ENCODE measurements at places on chromosomes 7 and 10.

DNA sequence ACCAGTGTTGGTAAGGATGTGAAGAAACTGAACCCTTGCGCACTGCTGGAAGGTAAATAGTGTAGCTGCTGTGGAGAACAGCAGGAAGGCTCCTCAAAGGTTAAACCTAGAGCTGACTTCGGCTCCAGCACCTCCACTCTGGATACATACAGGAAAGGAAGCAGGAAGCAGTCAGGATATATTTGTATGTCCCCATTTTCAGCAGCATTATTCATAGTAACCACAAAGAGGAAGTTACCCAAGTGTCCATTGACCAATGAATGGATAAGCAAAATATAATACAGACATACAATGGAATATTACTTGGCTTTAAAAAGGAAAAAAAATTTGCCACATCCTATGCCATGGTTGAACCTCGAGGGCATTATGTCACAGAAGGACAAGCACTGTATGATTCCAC lies 15.0 kb downstream of the RET start:
- DNase-seq, result no peak

DNA sequence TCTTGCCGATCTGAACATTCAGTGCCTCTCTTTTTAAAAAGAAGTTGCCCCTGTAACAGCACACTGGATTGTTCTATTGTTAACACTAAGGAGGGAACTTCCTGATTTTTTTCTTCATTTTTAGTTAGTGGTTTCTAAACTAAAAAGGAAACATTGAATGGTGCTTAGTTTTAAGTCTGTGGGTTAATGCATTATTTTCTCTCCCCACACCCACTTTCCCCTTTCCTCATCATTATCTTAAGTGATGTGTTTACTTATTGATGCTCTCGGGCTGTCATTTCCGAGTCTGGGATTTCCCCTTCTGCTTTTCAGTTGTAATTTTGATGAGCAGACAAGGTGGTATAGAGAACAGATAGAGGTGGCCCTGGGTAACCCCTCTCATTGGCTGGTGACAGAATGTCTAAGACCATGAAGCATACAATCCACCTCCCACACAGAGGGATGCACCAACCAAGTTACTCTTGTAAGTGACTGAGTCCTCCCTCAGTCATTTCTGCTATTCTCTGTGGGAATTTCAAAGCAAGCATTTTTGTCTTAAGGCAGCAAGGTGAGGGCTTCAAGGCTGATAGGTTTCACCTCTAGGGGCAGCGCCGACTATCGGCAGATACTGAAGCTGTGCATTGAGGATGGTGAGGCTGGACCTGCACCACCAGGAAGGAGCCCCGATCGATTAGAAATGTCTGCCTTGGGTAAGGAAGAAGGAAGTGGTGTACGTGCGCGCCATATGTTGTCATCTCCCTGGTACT lies 49.5 kb downstream of the CHN2 start:
- no peak for DNase-seq

DNA sequence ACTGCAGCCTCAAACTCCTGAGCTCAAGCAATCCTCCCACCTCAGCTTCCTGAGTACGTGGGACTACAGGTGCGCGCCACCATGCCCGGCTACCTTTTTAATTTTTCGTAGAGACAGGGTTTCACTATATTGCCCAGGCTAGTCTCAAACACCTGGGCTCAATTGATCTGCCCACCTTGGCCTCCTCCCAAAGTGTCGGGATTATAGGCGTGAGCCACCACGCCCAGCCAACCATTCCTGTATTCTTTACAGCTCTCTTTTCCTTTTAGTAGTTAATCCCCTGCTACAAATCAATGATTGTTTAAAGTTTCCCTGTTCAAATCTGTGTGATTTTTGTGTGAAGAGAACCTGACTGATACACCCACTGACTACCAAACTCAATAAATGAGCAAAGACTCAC lies 75.4 kb upstream of the SVIL start:
- DNase-seq, result no peak

DNA sequence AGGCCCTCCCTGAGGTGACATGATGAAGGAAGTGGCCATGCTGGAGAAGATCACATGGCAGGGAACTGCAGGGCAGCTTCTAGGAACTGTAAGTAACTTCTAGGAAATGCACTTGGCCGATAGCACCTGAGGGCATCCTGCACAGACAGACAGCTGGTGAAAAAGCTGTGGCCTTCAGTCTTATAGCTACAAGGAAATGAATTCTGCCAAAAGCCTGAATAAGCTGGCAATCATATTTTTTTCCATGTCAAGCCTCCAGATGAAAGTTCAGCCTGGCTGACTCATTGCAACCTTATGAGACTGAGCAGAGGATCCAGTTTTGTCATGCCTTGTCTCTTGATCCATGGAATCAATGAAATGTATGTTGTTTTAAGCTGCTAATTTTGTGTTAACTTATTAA lies 91.1 kb upstream of the CACNA2D1 start:
- peak; percentile 58 for DNase-seq

DNA sequence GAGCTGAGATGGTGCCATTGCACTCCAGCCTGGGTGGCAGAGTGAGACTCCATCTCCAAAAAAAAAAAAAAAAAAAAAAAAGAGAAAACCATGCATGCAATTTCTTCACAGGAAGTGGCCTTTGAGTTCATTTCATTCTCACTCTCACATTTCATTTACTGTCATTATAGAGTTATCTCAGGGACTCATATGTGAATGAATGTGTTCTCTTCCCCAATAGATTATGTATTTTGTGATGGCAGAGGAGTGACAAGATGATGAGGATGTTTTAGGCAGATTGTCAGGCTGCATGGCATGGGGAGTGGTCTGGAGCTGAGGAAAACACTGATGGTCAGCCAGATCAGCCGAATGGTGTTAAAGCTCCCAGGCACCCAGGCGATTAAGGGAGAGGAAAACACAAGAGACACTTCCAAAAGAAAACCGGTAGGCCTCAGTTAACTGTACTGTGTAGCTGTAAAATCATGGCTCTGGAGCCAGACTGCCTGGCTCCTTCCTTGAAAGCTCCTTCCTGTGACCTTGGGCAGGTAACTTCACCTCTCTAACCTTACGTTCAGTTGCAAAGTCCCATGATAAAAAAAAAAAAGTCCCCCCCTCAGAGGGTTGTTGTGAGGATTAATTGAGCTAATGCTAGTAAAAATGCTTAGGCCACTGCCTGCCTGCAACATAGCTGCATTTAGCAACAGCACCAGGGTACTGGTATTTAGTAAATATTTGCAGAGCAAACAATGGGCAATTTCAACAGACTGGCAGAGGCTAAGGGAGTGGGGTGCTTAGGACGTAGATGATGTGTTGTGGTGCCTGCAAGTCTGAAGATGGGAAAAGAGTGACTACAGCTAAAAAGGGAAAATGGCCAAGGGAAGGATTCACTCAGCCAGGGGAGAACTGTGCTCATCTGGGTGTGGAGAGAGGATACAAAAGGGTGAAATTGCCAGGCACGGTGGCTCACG lies 6.9 kb downstream of the FRAT2 start:
- DNase-seq, result no peak

DNA sequence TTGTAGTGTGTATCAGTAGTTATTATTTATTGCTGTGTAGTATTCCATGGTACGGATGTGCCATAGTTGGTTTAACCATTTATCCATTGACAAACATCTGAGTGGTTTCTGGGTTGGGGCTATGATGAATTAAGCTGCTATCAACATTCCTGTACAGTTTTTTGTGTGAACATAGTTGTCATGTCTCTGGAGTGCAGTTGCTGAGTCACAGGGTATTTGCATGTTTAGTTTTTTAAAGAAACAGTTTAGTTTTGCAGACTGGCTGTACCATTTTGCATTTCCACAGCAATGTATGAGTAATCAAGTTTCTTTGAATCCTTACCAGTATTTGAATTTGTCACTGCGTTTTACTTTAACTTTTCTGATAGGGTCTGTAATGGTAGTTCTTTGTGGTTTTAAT lies 516.7 kb upstream of the CELF2 start:
- DNase-seq, result peak; percentile 86

DNA sequence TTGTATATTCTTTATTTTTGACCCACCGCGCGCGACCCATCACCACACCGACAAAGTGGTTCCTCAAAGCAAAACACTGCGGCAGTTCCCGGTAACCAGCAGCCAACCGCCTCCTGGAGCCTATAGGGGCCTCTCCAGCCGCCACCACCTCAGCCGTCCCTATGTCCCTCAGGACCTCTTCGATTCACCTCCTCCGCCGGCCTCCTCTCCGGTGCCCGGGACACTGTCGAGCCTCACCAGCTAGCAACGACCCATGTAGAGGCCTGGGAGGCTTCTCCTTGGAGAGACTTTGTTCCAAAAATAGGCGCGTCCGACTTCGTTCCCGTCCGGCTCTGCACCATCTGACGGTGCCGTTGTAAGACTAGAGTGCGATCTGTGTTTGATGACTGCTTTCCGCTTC lies 158.8 kb downstream of the HGF start:
- no peak for DNase-seq

DNA sequence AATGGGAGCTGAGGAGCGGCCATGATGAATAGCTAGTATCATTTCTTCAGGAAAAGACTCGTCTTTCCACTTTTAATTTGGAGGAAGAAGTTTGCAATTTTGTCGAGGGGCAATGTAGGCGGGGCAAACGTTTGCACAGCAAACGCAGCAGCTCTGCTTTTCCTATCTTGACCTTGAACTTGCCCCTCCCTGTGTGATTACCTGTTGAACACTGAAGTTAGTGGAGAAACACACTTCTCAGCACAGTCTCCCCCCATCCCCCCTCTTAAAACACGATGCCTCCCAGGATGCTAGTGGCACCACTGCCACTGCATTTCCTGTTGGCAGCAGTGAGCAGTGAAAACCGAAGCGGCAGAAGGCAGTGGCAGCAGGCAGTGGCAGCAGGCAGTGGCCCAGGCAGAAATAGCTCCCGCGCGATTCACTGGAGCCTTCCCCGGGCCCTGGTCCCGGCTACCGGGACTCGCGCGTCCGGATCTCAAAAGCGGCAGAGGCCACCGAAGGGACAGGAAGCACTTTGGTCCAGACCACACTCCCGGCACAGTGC lies at the start of gene EPDR1:
EPDR1 (plus strand) TSS at position 336 of the 544 bp plus-strand sequence. CDS start 300 bp downstream, outside the sequence.
- peak; percentile 38 for DNase-seq

DNA sequence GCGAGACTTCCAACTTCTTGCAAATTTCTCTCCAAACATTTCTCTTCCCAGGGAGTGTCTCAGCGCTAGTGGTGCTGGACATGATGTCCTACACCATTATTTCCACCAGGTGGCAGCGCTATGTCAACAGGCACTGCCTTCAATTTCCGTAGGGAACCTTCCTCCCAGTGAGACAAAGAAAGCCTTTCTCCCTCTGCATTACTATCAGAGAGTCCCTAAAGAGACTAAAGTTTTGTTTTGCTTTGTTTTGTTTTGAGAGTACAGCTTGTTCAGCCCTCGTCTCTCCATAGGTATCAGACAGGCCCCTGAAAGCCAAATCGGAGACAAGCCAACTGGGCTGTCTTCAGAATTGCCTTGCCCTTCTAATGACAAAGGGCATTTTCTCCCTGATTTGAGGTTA lies 44.2 kb upstream of the GGCT start:
- peak; percentile 74 for DNase-seq

DNA sequence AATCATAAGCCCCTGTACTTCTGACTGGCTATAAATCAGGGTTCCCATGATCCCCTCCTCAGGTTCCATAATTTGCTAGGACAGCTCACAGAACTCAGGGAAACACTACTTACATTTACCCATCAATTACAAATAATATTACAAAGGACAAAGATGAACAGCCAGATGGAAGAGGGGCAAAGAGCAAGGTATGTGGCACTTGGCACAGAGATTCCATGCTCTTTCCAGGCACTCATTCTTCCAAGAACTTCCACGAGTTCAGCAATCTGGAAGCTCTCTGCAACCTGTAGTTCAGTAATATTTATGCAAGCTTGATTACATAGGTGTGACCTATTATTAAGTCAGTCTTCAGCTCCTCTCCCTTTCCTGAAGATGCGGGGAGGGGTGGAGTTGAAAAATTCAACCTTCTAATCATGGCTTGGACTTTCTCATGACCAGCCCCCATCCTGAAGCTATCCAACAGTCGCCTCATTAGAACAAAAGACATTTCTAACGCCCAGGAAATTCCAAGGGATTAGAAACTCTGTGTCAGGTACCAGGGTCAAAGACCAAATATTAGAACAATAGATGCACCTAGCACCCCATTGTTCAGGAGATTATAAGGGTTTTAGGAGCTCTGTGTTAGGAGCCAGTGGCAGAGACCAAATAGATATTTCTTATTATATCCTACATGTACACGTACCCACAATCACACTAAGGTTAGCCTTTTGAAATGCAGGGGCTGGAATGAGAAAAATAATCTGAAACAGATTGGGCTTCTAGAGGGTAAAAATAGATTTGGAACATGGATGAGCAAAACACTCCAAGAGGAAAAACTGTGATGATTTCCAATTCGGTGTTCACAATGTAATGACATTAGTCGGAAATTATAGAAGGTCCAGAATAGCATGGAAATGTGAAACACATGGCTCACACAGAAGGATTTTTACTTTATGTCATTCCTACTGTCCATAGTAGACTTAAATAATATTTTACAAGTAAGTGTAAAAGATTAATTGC lies 7.0 kb downstream of the ANKMY2 start:
- no peak for DNase-seq

DNA sequence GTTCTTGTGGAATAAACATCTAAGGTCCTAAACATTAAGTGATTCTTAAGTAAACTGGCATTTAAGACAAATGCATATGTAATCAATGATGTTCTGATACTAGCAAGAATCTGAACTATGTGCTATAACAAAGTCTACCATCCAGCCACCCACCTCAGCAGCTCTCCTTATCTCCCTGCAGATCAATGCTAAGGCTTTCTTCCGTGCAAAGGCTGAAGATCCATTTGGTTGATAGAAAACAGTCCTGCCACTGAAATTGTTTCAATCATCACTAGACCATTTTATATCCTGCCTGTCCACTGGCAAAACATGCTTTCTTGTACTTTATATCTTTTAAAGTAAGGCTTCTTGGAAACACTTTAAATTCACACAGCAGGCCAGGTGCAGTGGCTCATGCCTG lies 6.3 kb upstream of the SMKR1 start:
- no peak for DNase-seq

DNA sequence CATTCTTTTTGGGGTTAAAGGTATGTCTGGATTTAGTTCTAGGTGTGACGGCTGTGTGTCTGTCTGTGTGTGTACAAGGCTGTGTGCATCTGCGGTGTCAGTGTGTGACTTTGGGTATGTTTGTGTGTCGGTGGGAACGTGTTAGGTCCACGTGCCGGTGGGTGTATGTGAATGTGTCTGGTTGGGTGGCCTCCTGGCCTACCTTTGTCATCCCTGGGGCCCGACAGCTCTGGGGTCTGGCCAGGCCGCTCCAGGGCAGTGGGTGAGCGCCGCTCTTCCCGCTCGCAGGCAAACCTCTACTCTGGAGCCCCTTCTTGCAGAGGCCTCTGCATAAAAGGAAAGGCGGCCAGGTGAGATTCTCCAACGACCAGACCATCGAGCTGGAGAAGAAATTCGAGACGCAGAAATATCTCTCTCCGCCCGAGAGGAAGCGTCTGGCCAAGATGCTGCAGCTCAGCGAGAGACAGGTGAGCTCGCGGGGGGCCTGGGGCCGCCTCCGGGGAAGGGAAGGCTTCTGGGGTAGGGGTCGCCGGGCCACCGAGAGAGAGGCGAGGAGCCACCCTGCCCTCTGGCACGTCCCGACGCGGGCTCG lies 2.4 kb downstream of the HHEX start:
- no peak for DNase-seq

GRCh38 chr10:124319926-124320391 lies 98.8 kb downstream of the OAT start:
- DNase-seq, result no peak

- no peak for DNase-seq
Observed at GRCh38 chr7:117862378-117862777, 10.9 kb downstream of the CTTNBP2 start.

GRCh38 chr10:129161150-129161549 lies 305.9 kb upstream of the MGMT start:
- DNase-seq, result no peak

All from fibroblast of lung (primary cell).